Caki2 (cell line): ENCODE measurements at places on chromosomes 13 and 19.

DNA sequence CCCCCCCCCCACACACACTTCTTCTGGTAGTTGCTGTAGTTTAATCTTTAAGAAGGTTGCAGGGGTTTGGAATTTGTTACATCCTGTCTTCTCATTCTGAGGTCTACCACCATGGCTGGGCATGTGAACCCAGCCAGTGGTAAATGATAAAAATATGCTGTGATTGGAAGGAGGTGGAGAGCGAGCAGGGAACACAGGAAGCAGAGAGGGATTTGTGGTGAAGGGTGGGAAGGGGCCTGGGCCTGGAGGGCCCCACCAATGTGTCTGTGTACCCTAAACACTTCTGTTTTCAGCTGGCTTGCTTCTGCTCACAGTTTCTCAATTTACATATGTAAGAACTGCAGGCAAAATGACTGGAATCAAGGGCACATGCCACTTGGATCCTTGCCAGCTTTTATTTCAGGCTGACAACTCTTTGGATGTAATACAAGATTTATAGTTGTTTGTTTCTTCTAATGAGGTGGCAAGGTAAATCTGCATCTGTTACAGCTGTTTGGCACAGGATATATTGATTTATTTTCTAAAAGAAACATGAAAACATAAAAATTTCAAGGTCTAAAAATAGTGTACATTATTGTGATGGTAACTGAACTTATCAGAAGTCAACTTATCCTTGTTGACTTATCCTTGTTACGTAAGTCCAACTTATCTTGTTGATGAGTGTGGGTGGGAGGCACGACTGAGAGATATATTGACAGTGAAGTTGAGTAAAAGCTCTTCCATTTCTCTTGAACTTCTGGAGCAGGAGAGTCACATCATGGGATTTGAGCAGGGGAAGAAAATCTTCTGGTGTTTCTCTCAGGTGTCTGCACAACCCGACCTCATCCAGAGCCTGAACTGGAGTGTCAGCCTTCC, 313.2 kb downstream of the SHISA2 start:
- DNase-seq: no peak

- no peak for DNase-seq
Observed at GRCh38 chr13:28679628-28680027, 20.7 kb downstream of the POMP start.

GRCh38 chr19:1860042-1860775, 3.2 kb downstream of the KLF16 start:
- DNase-seq: no peak

DNA sequence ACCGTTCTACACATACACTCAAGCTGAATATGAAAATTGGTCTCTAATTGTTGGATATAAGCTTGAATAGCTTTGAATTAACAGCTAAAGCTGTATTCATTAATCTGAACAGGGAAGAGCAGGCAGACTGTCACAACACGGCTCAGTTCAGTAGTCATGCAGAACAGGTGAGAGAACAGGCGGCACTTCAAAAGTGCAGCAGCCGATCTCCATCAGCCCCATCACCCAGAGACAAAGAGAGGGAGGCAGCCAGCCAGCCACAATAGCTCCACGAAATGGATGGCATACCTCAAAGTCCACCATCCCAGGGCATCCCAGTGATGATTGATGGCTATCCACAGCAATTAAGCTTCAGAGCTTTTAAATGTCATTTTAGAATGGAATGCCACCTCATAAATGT, 419.2 kb downstream of the OLFM4 start:
- DNase-seq: no peak

- DNase-seq: no peak
Observed at GRCh38 chr19:7159105-7159933, 89.8 kb downstream of the ZNF557 start.

DNA sequence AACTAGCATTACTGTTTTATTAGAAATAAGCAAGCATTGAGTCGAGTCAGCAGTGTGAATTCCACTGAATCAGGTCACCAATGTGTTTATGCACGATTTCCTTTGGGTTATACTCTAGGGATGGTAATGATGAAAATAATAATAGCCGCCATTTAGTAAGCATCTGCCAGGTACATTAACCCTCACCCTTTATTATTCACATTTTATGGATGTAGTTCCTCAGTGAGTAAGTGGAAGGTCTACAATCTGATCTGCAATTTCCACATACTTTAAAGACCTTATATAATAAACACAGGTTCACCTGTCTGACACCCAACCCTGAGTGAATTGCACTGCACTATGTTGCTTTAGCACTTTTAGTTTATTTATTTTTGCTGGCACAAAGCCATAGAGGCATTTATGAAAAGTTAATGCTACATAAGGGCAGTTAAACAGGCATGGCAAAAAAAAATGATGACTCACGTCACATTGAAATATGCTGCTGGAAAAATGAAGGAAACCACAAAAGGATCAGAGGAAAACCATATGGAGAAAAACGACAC, 122.4 kb downstream of the TRPC4 start:
- DNase-seq: peak; percentile 83

DNA sequence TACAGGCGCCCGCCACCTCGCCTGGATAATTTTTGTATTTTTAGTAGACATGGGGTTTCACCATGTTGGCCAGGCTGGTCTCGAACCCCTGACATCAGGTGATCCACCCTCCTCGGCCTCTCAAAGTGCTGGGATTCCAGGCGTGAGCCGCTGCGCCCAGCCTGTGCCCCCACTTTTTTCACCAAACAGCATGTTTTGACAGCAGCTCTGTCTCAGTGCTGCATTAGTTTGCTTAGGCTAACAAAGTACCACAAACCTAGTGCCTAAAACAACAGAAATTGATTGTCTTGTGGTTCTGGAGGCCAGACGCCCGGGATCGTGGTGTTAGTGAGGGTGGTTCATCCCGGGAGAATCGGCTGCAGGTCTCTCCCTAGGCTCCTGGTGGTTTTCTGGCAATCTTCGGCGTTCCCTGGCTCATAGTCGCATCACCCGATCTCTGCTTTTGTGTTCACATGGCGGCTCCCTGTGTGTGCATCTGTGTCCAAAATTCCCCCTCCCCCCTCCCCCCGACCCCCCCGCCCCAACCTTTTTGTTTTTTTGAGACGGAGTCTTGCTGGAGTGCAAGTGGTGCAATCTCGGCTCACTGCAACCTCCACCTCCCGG, 30.0 kb downstream of the MYH14 start:
- no peak for DNase-seq

DNA sequence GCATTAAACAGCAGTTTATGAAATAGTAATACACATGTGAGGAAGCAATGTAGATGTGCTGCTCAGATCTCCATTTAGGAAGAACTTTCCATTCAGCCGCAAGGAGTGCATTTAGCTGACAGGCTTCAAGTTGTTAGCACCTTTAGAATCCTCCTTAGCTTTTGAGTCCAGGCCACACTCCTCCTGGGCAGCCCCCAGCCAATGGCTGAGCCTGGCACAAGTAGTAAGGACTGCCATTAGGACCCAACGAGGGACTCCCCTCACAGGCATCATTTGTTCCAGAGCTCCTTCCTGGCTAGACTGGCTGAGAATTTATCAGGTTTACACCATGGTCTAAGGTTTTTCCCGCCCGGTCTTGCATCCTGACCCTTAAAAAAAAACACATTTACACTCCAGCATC, 201.4 kb downstream of the DIAPH3 start:
- DNase-seq: no peak

DNA sequence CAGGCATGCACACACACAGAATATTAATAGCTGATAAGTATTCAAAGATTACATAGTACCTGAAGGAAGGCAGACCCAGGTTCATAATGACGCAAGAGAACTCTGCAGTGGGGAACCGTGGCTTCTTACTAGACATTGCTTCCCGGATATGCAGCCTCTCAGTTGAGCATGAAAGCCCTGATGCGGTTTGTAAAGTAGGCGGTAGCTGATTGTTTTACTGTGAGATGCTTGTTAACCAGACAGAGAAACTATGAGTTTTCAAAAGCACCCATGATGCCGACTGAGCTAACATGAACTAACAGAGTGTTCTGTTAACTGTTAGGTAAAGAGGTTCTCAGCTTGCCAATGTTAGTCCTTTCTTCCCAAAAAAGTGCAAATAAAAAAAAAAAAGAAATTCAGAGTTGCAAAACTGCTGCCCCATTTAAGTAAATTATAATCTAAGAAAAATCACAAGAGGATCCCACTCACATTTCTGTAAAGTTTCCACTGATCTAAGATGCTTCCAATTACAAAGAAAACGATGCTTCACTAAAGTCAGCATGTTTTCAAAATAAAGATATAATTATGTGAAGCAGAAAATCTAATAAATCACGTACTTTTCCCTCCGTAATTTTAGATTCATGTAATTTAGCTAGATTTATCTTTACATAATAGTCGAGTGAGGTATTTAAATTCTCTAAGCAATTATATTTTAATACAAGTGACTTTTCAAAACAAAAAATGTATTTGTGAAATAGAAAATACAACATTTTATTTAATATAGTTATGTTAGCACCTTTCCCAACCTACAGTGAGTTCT, 2.2 kb downstream of the FLT1 start:
- DNase-seq: no peak

GRCh38 chr19:56170261-56170660, 5.5 kb upstream of the GALP start:
- DNase-seq: peak; percentile 82

GRCh38 chr13:73616861-73617260, 517.3 kb downstream of the KLF12 start:
- no peak for DNase-seq

- DNase-seq: peak; percentile 3
Observed at GRCh38 chr13:31321457-31321856, 121.7 kb downstream of the B3GLCT start.

DNA sequence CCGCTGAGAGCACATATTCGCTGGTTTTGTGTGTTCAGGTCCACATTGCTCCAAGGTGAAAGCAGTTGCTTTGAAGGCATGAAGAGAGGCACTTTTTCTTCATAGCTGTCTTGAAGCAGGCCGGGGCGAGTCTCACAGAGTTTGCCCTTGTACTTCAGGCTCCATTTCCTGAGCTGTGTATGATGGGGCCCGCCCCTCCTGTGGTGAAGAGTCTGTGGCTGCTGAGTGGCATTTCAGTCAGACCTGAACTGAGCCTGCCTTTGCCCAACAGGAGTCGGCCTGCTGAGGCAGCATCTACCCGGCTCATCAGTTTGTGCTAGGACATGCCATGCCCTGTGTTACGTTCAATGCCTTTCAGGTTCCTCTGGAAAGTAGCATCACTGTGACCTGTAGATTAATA, 44.4 kb upstream of the C1QTNF9 start:
- no peak for DNase-seq

- DNase-seq: no peak
Observed at GRCh38 chr13:106602178-106602577, 34.2 kb upstream of the ARGLU1 start.

GRCh38 chr13:94550062-94550738, 45.8 kb downstream of the TGDS start:
- DNase-seq: no peak

DNA sequence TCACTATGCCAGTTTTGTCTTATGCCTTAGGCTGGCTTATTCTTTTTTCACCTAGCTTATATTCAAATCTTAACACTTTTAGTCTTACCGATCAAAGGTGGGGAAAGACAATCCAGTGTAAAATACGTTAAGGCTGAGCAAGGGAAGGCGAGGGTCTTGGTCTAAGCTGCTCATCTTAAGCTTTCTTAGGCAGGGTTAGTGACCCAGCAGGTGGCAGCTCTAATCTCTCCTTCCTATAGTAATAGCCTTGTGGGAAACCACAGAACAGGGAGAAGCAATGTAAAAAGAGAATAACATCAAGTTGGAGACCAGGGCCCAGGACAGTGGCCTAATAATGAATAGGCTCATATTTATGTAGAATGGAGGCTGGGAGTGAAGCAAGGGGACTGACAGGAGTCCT, 45.9 kb downstream of the COG3 start:
- no peak for DNase-seq
